Hepatocyte (in vitro differentiated cells): ENCODE measurements at places on chromosomes 6 and 20. TPM values are rescaled to one million over a fixed set of nuclear protein-coding genes. Genes with fewer than 3 reads are reported as not detected.

DNA sequence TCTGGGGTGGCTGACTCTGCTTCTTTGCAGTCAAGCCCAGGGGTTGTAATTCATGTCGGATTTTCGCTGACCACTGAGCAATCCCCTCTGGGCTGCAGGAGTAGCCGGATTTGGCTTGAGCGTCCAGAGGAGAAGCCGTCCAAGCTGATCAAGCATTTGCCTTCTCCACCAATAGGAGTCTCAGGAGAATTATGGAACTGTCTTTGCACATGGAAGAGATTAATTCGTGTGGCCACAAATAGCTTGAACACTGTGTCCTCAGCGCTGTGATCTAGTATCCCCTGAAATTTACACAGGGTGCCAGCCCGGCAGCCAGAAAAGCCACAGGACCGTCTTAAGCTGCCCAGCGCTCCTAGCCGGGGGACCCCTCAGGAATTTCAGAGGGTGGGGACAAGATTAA is 37.1 kb downstream of the EYA2 start:
- H3K36me3 ChIP-seq = no peaks in the 10 kb centered on the region
- no peak for DNase-seq
- no peak overlapping the region for H3K27ac ChIP-seq
- peaks cover 7% of the 10 kb centered on the region for H3K4me1 ChIP-seq
- no peak overlapping the region for H3K4me3 ChIP-seq

DNA sequence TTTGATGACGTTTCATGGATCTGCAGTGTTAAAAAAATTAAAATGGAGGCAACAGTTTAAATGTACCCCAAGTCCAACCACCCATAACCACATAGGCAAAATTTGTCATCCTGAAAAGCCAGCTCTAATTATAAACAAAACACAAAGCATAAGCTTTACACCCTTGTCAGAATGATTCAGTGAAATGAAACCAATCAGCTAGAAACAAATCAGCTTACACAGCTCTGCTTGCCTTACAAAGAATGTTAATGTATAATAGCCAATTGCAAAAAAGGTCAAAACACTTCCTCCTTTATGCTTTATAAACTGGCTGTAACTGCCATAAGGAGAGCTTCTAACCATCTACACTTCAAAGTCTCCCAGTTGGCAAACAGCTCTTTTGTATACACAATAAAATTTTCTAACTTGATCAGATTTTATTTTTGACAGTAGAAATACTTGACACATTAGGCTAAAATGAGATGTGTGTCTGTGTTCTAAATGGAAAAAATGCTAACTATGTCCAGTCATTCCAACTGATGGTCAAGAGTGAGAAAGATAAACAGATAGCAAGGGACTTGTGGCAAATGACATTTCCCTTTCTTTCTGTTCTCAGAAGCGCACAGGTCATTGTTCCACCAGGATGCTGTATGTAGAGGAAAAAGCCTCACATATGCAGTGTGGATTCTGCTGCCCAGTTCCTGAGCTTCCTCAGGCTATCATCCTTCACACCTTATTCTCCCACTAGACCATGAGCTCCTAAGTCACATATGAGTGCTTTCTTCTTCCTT is 344.3 kb upstream of the ID4 start:
- H3K27me3 ChIP-seq = no peaks in the 10 kb centered on the region
- no peak overlapping the region for H3K27ac ChIP-seq
- H3K4me3 ChIP-seq = no peak overlapping the region
- DNase-seq = no peak

GRCh38 chr6:82385961-82386360 is 22.3 kb downstream of the TPBG start:
- peak; percentile 18 for DNase-seq
- no peak overlapping the region for H3K4me3 ChIP-seq
- no peaks in the 10 kb centered on the region for H3K36me3 ChIP-seq
- no peaks in the 10 kb centered on the region for H3K4me1 ChIP-seq
- H3K27me3 ChIP-seq = no peaks in the 10 kb centered on the region
- no peak overlapping the region for H3K27ac ChIP-seq

- no peak overlapping the region for H3K4me3 ChIP-seq
- H3K27me3 ChIP-seq = no peaks in the 10 kb centered on the region
- H3K27ac ChIP-seq = no peak overlapping the region
- no peak for DNase-seq
- no peaks in the 10 kb centered on the region for H3K4me1 ChIP-seq
- no peaks in the 10 kb centered on the region for H3K36me3 ChIP-seq
These were observed 207.3 kb downstream of the OTOR start for GRCh38 chr20:16955462-16955861.

DNA sequence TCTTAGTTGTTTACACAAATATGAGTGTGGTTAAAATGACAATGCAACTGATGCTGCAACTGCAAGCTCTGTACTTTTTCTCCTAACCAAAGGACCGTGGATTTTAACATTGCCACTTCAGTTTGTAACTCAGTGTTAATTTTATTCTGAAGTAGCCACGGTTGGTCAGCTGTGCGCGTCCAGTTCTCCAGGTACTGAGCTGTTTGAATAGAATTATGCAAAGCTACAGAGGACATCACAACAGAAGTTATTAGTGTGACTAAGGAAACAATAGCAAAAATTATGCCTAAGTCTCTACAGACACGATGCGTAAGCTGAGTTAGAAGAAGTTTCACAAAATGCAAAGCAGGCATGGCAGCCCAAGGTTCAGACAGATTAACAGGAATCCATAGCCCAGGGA is 4.4 kb upstream of the ABHD12 start:
- H3K36me3 ChIP-seq = no peaks in the 10 kb centered on the region
- no peak overlapping the region for H3K4me3 ChIP-seq
- peaks cover 14% of the 10 kb centered on the region for H3K4me1 ChIP-seq
- no peak for DNase-seq

- DNase-seq = no peak
- H3K36me3 ChIP-seq = no peaks in the 10 kb centered on the region
- peaks cover 41% of the 10 kb centered on the region for H3K4me1 ChIP-seq
- peak overlapping the region; percentile 70 for H3K27ac ChIP-seq
- H3K4me3 ChIP-seq = no peak overlapping the region
These were observed 62.1 kb upstream of the ZNF217 start for GRCh38 chr20:53655625-53656292.

GRCh38 chr6:116767715-116768114 is 2.2 kb upstream of the FAM162B start:
- no peak for DNase-seq
- no peak overlapping the region for H3K4me3 ChIP-seq
- H3K27me3 ChIP-seq = peaks cover 37% of the 10 kb centered on the region
- H3K27ac ChIP-seq = no peak overlapping the region
- no peaks in the 10 kb centered on the region for H3K4me1 ChIP-seq
- no peaks in the 10 kb centered on the region for H3K36me3 ChIP-seq

DNA sequence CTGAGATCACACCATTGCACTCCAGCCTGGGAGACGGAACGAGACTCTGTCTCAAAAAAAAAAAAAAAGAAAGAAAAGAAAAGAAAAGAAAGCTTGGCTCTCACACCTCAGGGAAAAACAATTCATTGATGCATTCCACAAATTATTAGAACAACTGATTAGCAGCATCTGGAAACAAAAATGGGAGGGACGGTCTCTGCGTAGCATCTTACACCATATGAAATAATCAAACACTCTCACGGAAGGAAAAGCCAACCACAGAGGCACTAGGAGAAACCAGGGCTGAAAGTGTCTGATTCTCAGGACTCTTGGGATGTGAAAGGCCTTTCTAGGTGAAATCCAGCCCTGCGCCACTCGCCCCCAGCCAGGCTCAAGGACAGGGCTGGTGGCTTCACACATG is 2.3 kb upstream of the HELZ2 start:
- no peak overlapping the region for H3K27ac ChIP-seq
- peaks cover 14% of the 10 kb centered on the region for H3K4me1 ChIP-seq
- DNase-seq = no peak
- no peaks in the 10 kb centered on the region for H3K36me3 ChIP-seq
- H3K4me3 ChIP-seq = no peak overlapping the region

DNA sequence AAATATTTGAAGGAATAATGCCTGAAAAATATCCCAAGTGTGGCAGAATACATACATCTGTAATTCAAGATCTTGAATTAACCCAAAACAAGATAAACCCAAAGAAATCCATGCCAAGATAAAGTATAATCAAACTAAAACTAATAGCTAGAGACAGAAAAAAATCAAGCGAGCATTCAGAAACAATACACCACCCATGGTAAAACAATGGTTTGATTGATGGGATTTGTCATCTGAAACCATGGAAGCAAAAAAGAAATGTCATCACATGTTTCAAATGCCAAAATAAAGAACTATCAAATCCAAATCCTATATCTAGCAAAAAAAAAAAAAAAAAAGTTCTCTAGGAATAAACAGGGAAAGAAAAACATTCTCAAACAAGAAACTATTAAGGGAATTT is 5.1 kb upstream of the DEFB127 start:
- H3K36me3 ChIP-seq = no peaks in the 10 kb centered on the region
- H3K27ac ChIP-seq = no peak overlapping the region
- H3K4me3 ChIP-seq = no peak overlapping the region
- H3K27me3 ChIP-seq = no peaks in the 10 kb centered on the region
- DNase-seq = no peak

DNA sequence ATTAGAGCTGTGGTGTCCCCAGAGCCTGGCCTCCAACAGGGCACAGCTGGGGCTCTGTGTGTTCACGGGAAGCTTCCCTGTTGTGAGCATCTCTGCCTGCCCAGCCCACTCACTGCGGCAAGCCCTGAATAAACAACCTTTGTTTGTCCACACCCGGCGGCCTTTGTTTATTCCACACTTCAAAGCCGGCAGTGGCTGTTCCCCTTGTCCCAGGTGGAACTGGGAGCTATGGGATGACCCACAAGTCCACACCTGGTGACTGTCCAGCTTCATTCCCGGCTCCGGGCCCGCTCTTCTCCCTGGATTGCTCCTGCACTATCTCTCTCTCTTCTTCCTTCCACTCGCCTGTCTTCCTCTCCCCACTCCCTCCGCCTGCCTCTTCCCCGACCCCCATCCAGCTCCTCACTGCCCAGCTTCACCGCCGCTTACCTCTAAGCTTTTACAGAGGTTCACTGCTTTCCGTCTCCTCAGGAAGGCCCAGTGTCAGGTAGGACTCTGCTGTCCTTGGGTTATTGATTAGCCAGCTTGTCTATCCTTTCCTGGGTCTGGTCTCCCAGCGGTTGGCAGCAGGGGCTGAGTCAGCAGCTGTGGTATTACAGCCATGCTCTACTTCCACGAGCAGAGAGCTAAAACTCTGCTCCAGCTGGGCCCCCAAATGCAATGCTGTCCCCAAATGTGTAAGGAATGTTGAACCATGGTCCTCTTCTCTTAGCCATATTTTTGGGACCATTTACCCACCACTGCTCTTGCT is 17.8 kb downstream of the DACT2 start:
- H3K27me3 ChIP-seq = no peaks in the 10 kb centered on the region
- DNase-seq = peak; percentile 77
- H3K36me3 ChIP-seq = no peaks in the 10 kb centered on the region
- H3K27ac ChIP-seq = peak overlapping the region; percentile 90
- H3K4me3 ChIP-seq = no peak overlapping the region

GRCh38 chr6:45586216-45587171 is 208.8 kb upstream of the SUPT3H start:
- no peak overlapping the region for H3K4me3 ChIP-seq
- peaks cover 16% of the 10 kb centered on the region for H3K4me1 ChIP-seq
- H3K36me3 ChIP-seq = no peaks in the 10 kb centered on the region
- no peak overlapping the region for H3K27ac ChIP-seq
- DNase-seq = no peak
- H3K27me3 ChIP-seq = no peaks in the 10 kb centered on the region

- no peaks in the 10 kb centered on the region for H3K27me3 ChIP-seq
- no peak overlapping the region for H3K4me3 ChIP-seq
- peak; percentile 83 for DNase-seq
- no peaks in the 10 kb centered on the region for H3K4me1 ChIP-seq
- H3K27ac ChIP-seq = no peak overlapping the region
- no peaks in the 10 kb centered on the region for H3K36me3 ChIP-seq
These were observed 69.8 kb upstream of the RIN2 start for GRCh38 chr20:19688031-19688806.

GRCh38 chr6:106279179-106279578 is 46.4 kb downstream of the ATG5 start:
- DNase-seq = no peak
- no peak overlapping the region for H3K4me3 ChIP-seq
- H3K4me1 ChIP-seq = no peaks in the 10 kb centered on the region
- H3K27me3 ChIP-seq = no peaks in the 10 kb centered on the region
- no peak overlapping the region for H3K27ac ChIP-seq
- H3K36me3 ChIP-seq = no peaks in the 10 kb centered on the region

GRCh38 chr6:136468711-136469110 is 81.5 kb downstream of the MAP7 start:
- DNase-seq = no peak
- no peaks in the 10 kb centered on the region for H3K27me3 ChIP-seq
- no peak overlapping the region for H3K4me3 ChIP-seq
- no peaks in the 10 kb centered on the region for H3K36me3 ChIP-seq

DNA sequence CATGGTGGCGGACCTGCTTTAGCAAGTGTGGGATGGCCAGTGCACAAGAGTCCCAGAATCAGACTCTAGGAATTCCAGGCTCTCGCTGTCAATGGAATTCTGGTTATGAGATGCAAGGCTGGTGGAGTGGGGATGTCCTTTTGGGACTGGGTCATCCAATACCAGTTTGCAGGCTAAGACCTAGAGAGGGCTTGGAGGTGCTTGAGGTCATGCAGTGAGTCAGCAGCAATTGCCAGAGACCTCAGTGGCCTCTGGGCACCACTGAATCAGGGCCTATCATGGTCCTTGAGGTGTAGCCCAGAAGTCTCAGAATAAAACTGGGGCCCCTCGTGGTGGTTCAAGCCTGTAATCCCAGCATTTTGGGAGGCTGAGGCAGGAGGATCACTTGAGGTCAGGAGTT is 1.4 kb upstream of the SCRT2 start:
- no peak overlapping the region for H3K4me3 ChIP-seq
- no peak overlapping the region for H3K27ac ChIP-seq
- H3K36me3 ChIP-seq = no peaks in the 10 kb centered on the region
- peaks cover 72% of the 10 kb centered on the region for H3K27me3 ChIP-seq
- peaks cover 8% of the 10 kb centered on the region for H3K4me1 ChIP-seq

- H3K36me3 ChIP-seq = no peaks in the 10 kb centered on the region
- DNase-seq = no peak
- H3K4me3 ChIP-seq = no peak overlapping the region
These were observed 115.3 kb downstream of the RTN4IP1 start for GRCh38 chr6:106513808-106514582.

DNA sequence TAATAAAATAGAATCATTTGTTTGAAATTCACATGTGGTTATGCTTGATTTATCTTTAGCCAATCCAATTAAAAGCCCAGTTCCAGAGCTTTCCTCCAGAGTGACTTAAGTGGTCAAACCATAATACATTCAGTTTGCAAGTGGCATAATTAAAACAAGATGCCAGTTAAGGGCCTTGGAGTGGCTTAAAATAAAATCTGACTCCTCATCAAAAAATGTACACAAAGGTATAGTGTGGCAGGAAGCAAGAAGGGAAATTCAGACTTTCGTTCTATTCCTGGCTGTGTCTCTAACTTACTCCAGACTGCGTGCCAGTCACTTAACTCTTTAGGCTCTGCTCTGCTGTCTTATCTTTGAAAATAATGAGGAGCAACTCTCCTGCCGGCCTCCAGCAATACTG is 251.3 kb upstream of the PRND start:
- no peaks in the 10 kb centered on the region for H3K4me1 ChIP-seq
- DNase-seq = peak; percentile 16
- H3K27me3 ChIP-seq = no peaks in the 10 kb centered on the region
- no peak overlapping the region for H3K4me3 ChIP-seq

Gene KCNK17
- total RNA-seq = not detected in 2 replicates

Gene HLA-DQA2
- total RNA-seq = not detected in 2 replicates

Gene EDN1
- total RNA-seq = 25.0 and 26.7 TPM in 2 replicates

Gene FOXP4
- 18.0 and 24.3 TPM in 2 replicates for total RNA-seq

Gene SLC35B3
- 29.1 and 31.5 TPM in 2 replicates for total RNA-seq

Gene DDX43
- not detected in 2 replicates for total RNA-seq

Gene C20orf141
- total RNA-seq = not detected in 2 replicates

Gene CDSN
- 0.20 TPM in 1 of 2 replicates, not detected in the other for total RNA-seq

Gene PEX6
- 32.4 and 39.4 TPM in 2 replicates for total RNA-seq

Gene LTB
- 2.4 and 4.0 TPM in 2 replicates for total RNA-seq

Gene SRC
- total RNA-seq = 45.5 and 69.8 TPM in 2 replicates

Gene SLC17A2
- 6.4 and 7.7 TPM in 2 replicates for total RNA-seq

Gene DNAH8
- total RNA-seq = 0.03 and 0.12 TPM in 2 replicates
